Caco-2 (cell line): ENCODE measurements at places on chromosomes 3 and 15. TPM values are rescaled to one million over a fixed set of nuclear protein-coding genes. Genes with fewer than 3 reads are reported as not detected.

The ARMC8 gene
- total RNA-seq: 48.4 and 52.6 TPM in 2 replicates

DNA sequence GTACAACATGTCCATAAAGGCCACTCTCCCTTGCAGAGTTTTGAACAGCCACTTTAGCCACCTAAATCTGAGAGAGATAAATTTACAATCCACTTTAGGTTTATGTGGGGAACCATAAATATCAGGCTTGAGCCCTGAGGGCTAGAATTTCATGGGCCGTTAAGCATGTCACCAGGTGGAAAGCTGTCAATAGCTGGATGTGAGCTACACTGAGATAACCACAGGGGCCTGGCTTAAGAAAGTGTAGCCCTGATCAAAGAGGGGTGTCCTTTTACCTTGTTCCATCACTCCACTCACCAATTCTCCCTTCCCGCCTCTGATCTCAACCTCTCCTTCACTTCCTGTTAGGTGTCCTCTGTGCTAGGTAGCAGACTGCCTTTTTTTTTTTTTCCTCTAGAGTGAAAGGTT lies 172.8 kb upstream of the ICE2 start:
- no peak for DNase-seq

DNA sequence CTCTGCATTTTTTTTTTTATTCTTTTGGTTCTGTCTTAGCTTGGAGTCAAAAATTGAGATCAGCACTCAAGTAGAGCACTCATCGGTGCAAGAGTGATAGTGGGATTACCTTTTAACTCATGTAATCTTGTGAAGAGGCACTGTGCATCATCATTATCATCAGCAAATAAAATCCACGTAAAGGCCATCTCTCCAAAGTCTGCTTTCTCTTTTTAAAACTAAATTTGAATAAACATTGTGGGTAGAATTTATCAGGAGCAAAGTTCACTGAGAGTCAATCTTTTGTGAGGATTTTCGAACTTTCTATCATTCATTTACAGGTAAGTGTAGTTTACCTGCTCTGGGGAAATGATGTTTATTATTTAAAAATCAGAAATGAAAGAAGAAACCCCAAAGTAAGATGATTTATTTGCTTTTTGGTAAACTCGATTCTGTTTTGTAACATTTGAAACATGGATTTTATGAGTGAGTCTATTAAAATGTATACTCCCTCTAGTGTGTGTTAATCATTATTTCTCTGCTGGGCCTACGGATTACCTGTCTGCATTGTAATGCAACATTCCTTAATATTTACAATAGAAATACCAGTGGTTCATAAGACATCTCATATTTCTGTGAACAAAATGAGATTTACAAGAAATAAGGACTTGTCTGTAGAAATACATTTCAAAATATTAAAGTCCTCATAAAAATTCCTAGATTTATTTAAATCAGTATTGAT lies 327.7 kb upstream of the NAALADL2 start:
- no peak for DNase-seq

DNA sequence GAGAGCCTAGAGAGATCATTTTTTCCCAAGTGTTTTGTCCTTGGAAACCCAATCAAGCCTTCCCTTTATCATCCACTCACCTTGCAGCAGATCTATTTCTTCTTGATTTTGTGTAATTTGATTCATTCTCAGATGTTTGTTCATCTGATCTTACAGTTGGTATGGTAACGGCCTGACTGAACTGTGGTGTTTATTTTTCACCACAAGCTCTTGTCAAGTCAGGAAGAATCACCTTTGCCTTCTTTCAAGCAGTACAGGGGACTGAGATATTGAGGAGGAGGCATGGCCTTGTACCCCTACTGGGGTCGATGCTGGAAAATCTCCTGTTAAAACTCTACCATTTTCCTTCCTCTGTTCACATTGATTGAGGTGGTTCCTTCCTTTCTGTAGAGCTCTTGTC lies 361.4 kb upstream of the CFAP20DC start:
- no peak for DNase-seq

DNA sequence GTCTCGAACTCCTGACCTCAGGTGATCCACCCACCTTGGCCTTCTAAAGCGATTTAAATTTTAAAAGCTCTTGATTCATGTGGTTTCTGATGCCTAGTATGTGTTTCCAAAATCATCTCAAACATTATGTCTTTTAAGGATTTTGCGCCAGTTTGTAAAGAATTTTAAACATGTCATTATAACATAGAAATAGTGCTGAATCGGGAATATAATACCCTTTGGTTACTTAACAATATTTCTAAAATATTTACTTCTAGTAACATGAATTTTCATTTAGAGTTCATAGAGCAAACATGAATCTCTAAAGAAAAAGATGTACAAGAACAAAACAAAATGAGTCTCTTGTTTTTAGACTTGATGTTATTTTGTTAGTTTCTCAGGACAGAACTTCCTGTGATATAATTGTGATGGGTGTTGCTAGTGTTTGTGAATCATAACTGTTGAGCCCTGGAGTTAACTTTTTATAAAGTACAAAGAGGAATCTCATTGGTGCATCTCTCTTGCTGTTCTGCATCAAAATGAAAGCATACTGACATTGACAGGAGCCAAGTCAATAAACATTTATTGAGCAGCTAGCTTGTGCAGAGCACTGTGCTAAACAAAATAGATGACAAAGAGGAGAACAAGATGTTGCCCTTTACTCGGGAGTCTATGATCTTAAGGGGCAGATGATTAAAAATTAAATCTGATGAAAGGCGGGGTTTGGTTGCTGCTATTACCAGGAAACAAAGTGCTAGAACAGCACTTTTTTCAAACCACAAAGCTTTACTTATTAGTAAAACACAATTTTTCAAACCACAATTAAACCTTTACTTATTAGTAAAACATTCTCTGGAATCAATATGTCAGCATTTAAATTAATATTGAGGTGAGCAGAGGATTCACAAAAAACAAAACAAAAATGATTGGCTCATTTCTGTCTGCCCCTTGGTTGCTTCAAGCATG lies 73.4 kb downstream of the MME start:
- no peak for DNase-seq

- DNase-seq: no peak
These were observed 131.4 kb downstream of the ATP1B3 start for GRCh38 chr3:142007710-142008399.

GRCh38 chr3:101084404-101084803 lies 91.2 kb upstream of the ABI3BP start:
- no peak for DNase-seq

DNA sequence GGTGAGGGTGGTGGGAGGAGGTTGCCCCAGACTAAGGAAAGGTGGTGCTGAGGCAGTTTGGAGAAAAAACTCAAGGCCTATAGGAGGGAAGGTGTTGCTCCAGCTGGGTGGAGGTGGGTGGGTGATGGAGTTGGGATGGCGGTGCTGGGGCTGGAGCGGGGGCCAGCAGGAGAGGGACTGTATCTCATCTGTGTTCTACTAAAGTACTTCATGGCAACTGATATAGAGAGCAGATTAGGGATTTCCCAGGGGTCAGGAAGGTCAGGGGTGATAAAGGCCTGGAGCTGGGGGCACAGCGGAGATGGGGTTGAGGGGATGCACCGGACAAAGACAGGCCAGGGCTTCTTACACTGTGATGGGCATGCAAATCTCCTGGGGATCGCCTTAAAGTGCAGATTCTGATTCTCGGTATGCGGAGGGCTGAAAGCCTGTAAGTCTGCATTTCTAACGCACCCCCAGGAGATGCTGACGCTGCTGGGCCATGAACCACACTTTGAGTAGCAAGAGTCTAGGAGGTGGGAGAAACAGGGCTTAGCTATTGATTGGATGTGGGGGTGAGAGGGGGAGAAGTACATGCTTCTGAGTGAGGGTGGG lies 4.2 kb downstream of the KLHL40 start:
- DNase-seq: no peak

- no peak for DNase-seq
These were observed 1224.1 kb upstream of the CADM2 start for GRCh38 chr3:83734656-83735055.

The KBTBD8 gene
- 5.8 and 6.8 TPM in 2 replicates for total RNA-seq

DNA sequence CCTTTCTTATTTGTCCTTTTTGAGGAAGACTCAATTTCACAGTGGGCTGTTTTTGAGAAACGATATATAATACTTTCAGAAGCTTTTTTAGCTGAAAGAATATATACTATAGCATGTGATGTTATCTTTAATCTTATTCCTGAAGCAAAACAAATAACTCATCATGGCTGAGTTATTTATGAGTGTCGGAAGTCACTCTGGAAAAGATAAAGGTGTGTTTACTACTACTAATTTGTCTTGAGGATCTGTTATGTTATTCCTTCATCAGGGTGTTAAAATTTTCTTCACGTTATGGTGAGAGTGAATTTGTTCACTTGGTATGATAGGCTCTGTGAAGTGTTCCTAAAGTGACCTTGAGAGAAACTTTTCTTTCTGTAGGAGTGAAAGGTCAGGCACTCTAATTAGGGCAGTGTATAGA lies 4.7 kb downstream of the TCF12 start:
- DNase-seq: no peak

GRCh38 chr3:16503191-16503776 lies 10.2 kb downstream of the RFTN1 start:
- DNase-seq: no peak

The COL6A5 gene
- total RNA-seq: not detected in 2 replicates
